ENCODE measurements at places on chromosomes 7 and 10.
A peak's percentile ranks its signal among the peaks of the same experiment; 100 is the strongest.

DNA sequence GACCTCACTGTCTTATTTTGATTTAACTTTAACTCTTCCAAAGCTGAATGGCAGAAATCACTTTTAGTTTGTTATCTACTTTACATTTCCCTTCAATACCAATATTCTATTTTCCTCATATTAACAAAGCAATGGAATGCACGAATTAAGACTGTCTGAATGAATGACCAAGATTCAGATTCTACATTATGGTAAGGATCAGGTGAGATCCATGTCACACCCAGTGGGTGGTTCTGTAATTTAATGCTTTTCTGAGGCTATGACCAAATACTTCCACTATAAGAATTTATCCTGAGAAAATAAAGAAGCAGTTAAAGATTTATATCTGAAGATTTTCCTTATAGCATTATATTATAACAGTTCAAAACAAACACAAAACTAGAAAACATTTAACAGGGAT lies 90.2 kb upstream of the NUPR2 start:
- no peak for DNase-seq

- DNase-seq, result peak; percentile 69
These were observed 20.3 kb upstream of the CPXM2 start for GRCh38 chr10:123911866-123912265.

GRCh38 chr10:101331956-101332355 lies 22.0 kb upstream of the BTRC start:
- no peak for DNase-seq

DNA sequence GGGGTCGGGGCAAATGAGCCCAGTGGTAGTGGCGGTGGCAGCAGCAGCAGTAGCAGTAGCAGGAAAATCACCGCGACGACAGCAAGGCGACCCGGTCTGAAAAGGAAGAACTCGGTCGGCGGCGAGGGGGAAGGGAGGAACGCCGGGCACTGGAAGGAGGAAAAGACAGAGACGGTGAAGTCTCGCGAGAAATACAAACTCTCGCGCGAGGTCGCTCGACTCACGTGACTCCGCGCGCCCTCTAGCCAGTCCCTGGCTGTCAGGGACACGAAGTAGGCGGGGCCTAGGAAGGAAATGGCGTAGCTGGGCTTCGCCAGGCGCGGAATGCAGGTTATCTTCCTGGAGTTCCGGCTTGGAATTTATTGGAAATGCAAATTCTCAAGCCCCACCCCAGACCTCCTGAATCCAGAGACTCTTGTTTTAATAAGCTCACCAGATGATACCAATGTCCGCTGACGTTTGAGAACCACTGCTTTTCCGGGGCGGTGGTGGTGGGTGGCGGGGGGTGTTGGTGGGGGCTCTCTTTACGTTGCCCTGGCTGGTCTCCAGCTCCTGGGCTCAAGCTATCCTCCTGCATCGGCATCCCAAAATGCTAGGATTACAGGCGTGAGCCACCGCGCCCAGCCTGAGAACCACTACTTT lies at the start of gene SMNDC1:
Gene SMNDC1 (minus strand): TSS at position 141 of the 642 bp plus-strand sequence. CDS start 1,333 bp downstream, outside the sequence.
- DNase-seq, result peak; percentile 89

DNA sequence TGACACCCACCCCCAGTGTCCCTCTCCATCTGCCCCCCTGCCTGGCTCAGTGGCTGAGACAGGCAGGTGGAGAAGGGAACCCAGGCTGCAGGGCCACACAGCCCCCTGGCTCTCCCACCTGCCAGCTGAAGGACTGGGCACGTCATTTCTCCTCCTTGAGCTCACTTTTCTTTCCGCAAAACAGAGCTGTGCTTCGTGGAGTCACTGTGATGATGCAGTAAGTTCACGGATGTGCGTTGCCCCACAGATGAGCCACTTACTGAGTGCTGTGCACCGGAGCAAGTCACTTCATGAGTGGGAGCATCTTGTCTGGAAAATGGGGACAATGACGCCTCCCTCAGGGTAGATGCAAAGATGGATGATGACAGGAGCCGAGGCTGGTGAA lies 2.7 kb downstream of the OPN4 start:
- no peak for DNase-seq

DNA sequence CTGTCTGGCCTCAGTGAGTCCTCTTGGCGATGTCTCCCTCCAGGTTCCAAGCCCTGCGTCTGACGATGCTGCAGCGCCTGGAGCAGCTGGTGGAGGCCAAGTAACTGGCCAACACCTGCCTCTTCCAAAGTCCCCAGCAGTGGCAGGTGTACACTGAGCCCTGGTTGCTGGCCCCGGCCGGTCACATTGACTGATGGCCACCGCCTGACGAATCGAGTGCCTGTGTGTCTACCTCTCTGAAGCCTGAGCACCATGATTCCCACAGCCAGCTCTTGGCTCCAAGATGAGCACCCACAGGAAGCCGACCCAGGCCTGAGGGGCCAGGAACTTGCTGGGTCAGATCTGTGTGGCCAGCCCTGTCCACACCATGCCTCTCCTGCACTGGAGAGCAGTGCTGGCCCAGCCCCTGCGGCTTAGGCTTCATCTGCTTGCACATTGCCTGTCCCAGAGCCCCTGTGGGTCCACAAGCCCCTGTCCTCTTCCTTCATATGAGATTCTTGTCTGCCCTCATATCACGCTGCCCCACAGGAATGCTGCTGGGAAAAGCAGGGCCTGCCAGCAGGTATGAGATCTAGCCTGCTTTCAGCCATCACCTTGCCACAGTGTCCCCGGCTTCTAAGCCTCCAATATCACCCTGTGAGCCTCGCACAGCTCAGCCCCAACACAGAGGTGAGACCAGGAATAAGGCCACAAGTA lies 7.3 kb upstream of the ZNF22 start:
- no peak for DNase-seq

- DNase-seq, result no peak
These were observed 1241.7 kb downstream of the REEP3 start for GRCh38 chr10:64762861-64763260.

DNA sequence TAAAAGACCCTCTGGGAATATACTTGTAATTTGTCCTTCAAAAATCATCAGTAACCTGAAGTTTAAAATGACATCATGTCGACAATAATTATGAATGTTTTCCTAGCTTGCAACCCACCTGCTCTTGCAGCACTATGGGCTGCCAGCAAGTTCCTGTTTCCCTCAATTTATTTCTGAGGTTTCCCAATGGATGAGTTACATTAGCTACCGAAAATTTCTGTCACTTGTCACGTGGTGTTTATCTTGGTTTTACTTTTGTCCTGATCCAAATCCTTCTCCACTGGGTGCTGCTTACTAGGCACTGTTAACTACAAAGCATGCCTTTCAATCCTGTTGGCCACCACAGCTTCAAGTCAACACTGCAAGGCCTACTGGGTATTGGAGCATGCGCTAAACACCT lies 31.5 kb downstream of the GIMAP8 start:
- DNase-seq, result no peak

GRCh38 chr7:90078921-90079320 lies 75.3 kb upstream of the STEAP1 start:
- DNase-seq, result no peak

- DNase-seq, result no peak
These were observed 10.2 kb downstream of the KBTBD2 start for GRCh38 chr7:32881074-32881982.

- no peak for DNase-seq
These were observed 150.8 kb downstream of the DGKI start for GRCh38 chr7:137695942-137696341.

DNA sequence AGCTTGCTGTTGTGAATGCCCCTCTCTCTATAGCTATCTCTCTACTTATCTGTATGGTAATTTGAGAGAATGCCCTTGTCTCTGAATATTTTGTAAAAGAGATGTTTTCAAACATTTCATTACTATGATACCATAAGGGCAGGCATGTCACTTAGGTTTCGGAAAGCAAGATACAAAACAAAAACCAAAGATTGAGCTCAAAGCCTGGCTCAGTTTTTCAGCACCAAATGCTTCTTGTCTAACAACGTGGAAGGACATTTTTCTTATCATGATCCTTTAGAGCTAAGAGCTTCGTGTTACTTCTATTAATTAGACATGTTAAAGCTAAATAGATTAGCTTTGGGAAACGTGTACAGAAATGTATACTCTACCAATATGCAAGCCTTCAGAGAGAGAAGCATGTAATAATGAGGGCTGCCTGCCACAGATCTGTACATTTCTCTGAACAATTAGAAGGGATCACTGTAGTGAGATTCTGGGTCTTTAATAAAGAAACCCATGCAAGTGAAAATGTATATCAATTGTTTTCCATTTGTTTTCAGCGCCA lies 148.9 kb downstream of the ARID5B start:
- DNase-seq, result no peak

- no peak for DNase-seq
These were observed 96.7 kb upstream of the ADO start for GRCh38 chr10:62707810-62708209.

DNA sequence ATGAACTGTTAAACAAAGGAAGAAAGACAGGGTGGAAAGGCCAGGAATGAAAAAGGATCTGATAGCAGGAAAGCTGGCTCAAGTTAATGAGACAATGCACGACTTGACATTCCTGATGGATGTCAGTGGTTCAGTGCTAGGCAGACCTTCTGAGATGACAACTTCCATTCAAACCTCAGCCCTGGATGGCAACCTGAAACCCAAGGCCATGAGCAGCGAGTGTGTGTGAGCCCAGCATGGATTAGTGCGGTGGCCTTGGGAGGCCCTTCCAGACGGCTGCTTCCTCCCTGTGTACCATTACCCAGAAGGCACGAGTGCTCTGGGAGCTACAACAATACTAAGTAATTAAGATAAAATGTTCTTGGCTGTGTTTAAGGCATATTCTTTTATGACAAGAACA lies 18.8 kb downstream of the TRIL start:
- DNase-seq, result no peak

GRCh38 chr10:123250640-123251039 lies 96.4 kb downstream of the BUB3 start:
- no peak for DNase-seq

- no peak for DNase-seq
These were observed 524.8 kb upstream of the TPK1 start for GRCh38 chr7:145360511-145361100.

DNA sequence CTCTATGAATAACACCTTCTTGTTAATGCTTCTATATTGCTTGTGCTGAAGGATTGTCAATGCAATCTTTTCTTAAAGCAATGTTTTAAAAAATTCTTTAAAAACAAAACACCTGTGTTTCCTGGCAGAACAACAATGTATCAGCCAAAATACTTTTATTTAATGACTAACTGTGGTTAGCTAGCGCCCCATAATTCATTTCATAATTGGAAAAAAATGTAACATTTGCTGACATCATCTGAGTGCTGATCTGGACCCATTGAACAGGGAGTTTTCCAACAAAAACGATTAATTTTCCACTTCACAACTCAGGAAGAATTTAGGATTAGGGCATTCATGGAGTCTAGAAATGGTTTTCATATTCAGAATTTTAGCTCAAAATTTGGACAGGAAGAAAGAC lies 137.6 kb upstream of the CDK6 start:
- no peak for DNase-seq

DNA sequence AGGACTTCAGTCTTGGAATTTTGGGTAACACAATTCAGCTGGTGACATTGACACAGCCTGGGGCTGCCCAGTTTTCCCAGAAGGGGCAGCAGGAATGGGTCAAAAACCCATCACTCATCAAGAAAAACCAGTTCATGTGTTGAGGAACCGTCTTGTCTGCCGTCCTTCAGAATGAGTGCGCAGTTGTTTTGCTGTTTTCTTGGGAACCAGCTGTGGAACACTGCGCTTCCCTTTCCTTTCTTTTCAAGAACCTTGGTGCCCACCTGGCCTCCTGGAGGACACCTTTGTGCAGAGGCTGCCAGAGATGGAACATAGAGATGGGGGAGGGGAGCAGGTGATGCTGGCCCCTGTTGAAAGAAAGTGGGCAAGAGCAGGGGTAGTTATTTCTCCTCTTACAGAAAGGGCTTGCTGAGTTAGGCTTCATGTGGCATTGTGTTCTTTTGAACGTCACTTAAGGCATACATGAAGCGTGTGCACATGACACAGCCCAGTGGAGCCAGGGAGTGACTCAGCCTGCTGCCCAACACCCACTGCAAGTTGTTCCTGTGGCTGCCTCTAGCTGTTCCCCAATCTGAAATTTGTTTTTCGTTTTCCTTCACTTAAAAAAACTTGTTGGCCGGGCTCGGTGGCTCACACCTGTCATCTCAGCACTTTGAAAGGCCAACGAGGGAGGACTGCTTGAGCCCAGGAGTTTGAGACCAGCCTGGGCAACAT lies 87.4 kb upstream of the TNS3 start:
- DNase-seq, result no peak

DNA sequence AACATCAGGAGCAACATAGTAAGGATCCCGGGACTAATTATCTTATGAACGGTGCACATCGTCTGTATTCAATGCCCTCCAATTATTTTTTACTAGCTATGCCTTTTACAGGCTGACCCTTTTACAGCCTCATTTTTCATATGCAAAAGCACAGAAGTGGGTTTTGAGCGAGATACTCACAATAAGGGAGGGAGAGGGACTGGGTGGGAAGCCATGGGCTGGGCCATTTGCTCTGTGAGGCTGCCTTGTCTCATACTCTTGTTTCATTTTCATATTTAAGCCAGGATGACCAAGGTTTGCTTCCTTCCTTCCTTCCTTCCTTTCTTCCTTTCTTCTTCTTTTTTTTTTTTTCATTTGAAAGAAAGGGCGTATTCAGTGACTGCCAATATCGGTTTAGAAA lies 259.3 kb downstream of the TRIL start:
- DNase-seq, result no peak
